Ovary (tissue), 10 donors: ENCODE measurements at places on chromosomes 3 and 15.

- no peak for DNase-seq
- H3K36me3 ChIP-seq, result no peaks in the 10 kb centered on the region
- no peak overlapping the region for H3K4me3 ChIP-seq
- no peaks in the 10 kb centered on the region for H3K27me3 ChIP-seq
- H3K27ac ChIP-seq, result no peak overlapping the region
Measured at GRCh38 chr15:79117442-79118204, 27.0 kb upstream of the RASGRF1 start.

GRCh38 chr3:36941162-36941561, 3.7 kb downstream of the TRANK1 start:
- no peak for DNase-seq
- H3K27me3 ChIP-seq, result no peaks in the 10 kb centered on the region
- H3K36me3 ChIP-seq, result no peaks in the 10 kb centered on the region
- peak overlapping the region; percentile 45 for H3K27ac ChIP-seq

GRCh38 chr15:58541410-58542087, 109.8 kb downstream of the LIPC start:
- H3K4me1 ChIP-seq, result no peaks in the 10 kb centered on the region
- no peak for DNase-seq
- no peaks in the 10 kb centered on the region for H3K36me3 ChIP-seq
- H3K27me3 ChIP-seq, result no peaks in the 10 kb centered on the region
- H3K27ac ChIP-seq, result no peak overlapping the region
- H3K4me3 ChIP-seq, result no peak overlapping the region

GRCh38 chr15:92914768-92915221, 14.7 kb downstream of the CHD2 start:
- H3K4me1 ChIP-seq, result peaks cover 24% of the 10 kb centered on the region
- DNase-seq, result no peak
- no peak overlapping the region for H3K27ac ChIP-seq
- no peaks in the 10 kb centered on the region for H3K27me3 ChIP-seq
- no peak overlapping the region for H3K4me3 ChIP-seq

DNA sequence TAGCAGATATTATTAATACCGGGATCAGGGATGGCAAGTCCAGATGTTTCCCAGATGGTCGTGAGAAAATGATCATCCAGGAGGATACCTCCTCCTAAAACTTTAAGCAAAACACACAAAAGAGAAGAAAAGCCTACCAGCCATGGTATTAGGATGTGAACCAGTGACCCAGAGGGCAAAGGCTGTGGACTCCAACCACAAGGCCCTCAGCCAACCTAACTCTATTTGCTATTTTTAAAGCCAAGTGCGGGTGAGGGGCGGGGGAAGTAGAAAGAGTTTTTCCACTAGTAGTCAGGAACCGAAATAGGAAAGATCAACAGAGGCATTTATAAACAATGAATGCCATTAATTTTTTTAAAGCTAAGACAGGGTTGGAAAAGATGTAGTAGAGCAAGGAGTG, 77.4 kb downstream of the STAC start:
- no peak overlapping the region for H3K27ac ChIP-seq
- H3K36me3 ChIP-seq, result no peaks in the 10 kb centered on the region
- no peaks in the 10 kb centered on the region for H3K4me1 ChIP-seq
- no peak for DNase-seq
- no peak overlapping the region for H3K4me3 ChIP-seq

GRCh38 chr3:57274845-57275244, 17.6 kb downstream of the ASB14 start:
- no peak for DNase-seq
- H3K27ac ChIP-seq, result no peak overlapping the region
- H3K4me3 ChIP-seq, result no peak overlapping the region
- H3K4me1 ChIP-seq, result peaks cover 2% of the 10 kb centered on the region
- H3K27me3 ChIP-seq, result no peaks in the 10 kb centered on the region
- no peaks in the 10 kb centered on the region for H3K36me3 ChIP-seq

DNA sequence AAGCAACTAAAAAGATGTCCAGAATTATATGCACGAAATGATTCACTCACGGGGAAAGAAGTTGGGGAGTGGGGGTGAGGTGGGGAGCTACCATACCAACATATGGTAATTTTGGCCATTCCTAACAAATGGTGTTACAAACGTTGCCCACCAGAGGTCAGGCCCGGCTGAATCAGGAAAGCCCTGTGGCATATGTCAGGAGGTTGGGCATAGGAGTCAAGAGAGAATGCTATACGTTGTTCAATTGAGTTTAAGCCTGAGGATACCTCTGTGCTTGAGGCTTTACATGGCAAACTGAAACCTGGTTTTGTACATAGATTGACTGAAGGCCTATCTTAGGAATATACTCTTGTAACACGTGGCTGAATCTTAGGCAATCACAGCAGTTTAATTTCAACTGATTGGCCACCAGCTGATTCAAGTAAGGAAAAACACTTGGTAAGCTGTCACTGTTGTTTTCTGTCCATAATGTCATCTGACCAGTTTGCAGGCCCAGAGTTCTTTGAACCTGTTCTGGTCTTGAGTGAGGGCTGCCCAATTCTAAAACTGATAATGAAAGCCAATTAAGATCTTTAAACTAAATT, 23.4 kb upstream of the SLC2A2 start:
- no peak overlapping the region for H3K27ac ChIP-seq
- H3K27me3 ChIP-seq, result no peaks in the 10 kb centered on the region
- no peak overlapping the region for H3K4me3 ChIP-seq
- no peaks in the 10 kb centered on the region for H3K36me3 ChIP-seq
- DNase-seq, result no peak
- no peaks in the 10 kb centered on the region for H3K4me1 ChIP-seq

DNA sequence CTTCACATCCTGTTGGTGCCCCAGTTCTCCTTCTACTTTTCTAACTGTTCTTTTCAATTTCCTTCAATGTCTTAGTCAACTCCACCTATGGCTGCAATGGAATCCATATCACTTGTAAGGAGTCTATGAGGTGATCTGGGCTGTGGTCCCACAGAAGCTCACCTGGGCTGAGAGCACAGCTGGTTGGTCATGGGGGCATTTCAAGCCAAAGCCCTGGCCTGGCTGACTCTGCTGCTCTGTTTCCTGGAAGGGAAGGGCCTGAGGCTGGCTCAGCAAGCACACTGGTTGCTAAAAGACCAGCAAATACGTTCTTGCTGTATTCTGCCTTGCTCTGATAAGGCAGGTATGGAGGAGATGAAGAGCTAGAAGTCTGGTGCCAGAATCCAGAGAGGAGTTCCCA, 29.0 kb downstream of the AMOTL2 start:
- no peak overlapping the region for H3K27ac ChIP-seq
- no peaks in the 10 kb centered on the region for H3K27me3 ChIP-seq
- no peak overlapping the region for H3K4me3 ChIP-seq
- H3K4me1 ChIP-seq, result no peaks in the 10 kb centered on the region
- no peak for DNase-seq

- DNase-seq, result no peak
- no peak overlapping the region for H3K4me3 ChIP-seq
- no peaks in the 10 kb centered on the region for H3K36me3 ChIP-seq
- no peaks in the 10 kb centered on the region for H3K27me3 ChIP-seq
- H3K27ac ChIP-seq, result no peak overlapping the region
Measured at GRCh38 chr3:10196389-10197052, 31.8 kb downstream of the IRAK2 start.

DNA sequence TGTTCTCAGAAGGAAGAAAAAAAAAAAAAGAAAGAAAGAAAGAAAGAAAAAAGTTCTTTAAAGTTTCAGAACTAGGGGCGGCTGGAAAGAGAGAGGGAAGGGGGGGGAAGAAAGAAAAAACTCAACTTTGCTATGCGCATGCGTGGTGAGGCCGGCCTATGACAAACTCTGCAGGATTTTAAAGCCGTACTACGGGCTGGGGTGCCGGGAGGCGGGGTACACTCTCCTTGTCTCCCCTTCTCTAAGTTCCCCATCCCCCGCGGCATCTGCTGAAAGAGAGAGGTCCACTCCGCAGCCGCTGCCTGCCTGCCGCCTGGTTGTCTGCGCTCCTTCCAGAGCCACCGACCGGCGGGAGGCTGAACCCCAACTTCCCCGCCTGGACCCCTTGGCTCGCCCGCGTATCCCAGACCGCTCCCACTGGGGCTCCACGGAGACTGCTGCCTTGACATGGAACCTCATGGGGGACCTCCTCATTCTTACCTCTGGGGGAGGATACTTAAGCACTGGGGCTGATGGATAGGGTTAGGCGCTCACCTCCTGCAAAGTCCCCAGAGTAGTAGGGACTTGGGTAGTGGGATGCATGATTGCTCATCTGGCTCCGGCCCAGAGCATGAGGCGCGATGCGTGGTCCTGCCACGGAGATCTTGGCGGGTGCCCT, 1.4 kb upstream of the WNT5A start:
- H3K27me3 ChIP-seq, result no peaks in the 10 kb centered on the region
- peaks cover 6% of the 10 kb centered on the region for H3K4me1 ChIP-seq
- peak; percentile 82 for DNase-seq
- peak overlapping the region; percentile 85 for H3K27ac ChIP-seq

DNA sequence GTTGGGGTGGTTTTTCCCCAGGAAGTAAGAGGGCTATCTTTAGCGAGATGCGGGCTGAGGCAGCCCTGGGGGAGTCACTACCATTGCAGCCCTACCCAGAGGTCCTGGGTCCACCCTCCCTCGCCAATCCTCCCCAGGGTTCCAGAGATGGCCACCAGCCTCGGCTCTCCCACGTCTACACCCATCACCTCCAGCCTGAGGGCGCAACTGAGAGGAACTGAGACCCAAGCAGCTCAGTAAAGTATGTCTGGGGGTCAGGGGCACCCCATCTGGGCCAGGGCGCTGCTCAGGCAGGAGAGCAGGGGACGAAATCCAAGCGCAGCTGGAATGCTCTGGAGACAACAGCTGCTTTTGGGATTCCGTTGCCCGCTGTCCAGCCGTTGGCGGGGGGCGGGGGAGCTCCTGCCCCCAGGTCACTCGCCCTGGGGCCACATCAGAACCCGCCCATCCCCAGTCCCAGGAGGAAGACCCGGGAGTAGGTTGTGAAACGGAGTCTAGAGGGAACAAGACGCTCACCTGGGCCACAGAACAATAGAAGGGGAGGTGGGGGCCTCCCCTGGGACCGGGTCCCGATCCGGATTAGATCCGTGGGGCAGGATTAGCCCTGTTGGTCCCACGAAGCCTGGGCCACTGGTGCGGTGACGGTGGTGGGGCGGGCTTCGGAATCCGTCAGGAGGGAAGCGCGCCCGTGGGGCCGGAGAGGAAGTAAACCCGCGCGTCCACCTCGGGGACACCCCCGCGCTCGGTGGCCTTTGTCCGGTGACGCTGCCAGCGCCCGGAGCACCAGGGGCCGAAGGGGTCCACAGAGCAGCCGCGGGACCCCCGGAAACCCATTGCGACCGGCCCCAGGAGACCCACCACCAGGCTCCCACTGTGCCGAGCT, 1.4 kb upstream of the NDUFAF3 start:
- H3K36me3 ChIP-seq, result no peaks in the 10 kb centered on the region
- H3K27ac ChIP-seq, result peak overlapping the region; percentile 98
- peak overlapping the region; percentile 94 for H3K4me3 ChIP-seq
- DNase-seq, result peak; percentile 64
